ENCODE measurements at places on chromosomes 1 and 21.

DNA sequence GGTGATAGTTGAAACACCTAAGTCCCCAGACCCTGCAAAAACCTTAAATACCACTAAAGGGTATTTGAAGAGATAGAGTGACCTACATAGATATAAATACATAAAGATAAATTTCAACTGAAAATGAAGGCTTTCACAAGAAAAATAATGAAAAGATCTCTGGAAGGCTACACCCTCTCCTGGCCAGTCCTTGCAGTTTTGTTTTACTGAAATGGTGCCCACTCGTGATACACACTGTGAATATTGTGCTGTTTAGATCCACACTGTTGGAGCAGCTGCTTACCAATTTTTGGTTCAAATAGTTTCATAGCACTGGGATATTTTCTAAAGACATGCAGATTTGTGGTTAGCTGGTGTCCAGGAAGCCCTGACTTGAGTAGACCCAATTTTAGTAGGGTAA, 31.5 kb upstream of the RNF187 start:
- no peak for DNase-seq

GRCh38 chr1:172638885-172639831, 19.7 kb upstream of the FASLG start:
- no peak for DNase-seq

GRCh38 chr1:205442051-205442725, 13.7 kb downstream of the BLACAT1 start:
- no peak for DNase-seq

DNA sequence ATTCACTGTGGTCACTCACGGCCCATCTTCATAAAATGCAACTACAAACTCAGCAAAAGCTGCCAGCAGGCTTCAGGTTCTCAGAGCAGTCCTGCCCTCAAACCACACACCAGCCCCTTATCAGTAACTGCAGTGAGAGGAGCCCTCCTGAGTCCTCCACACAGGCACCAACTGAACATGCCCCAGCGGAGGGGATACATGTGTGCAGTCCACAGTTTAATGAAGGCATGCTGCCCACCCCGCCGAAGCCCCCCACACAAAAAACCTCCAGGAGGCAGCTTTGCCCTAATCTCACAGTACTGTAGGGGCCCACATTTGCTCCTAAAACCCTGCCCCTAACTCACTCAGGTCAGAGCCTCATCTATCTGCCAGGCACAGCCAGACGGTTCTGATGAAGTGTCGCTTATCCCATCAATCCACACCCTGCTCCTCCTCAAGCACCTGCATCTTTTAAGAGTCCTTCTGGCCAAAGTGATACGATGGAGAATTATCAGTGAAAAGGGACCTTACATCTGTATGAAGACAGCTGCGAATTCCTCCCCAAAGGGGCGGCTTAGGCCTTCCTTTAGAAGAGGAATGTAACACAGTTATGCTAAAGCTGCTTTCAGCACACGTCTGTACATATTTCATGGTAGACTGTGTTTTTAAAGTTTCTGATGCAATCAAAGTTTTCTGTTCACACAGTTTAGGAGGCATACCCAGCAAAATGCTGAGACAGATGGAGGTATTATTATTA, 3.5 kb downstream of the ABCB10 start:
- DNase-seq, result no peak

DNA sequence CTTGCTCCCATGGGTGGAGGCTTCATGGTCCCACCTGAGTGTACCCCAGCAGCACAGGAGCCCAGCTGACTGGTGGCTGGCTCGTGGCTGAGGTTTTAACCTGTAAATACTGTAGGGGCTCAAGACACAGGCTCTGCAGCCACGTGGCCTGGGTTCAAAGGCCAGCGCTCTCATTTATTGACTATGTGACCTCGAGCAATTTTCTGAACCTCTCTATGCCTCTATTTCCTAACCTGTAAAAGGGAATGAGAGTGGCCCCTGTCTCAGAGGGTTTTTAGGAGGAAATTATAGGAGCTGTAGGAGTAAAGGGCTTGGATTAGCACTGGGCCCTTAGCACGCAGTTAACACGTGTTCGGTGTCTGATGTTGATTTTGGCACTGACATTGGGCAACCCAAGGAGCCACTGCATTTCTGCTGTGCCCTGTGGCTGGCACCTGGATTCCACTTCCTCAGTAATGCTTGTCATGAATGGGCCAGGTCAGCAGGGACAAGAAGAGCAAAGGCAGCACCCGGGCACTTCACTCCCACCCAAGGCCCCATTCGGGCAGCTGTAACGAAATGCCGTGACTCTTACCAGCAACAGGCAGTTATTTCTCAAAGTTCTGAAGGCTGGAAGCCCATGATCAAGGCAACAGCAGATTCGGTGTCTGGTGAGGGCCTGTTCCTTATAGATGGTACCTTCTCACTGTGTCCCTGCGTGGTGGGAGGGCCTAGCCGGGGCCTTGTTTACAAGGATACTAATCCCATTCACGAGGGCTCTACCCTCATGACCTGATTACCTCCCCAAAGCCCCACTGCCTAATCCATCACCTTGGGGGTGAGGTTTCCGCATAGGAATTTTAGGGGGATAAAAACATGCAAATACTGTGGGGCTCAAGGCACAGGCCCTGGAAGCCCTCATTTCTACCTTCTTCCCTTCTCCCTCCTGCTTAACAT, 25.2 kb downstream of the ARHGEF10L start:
- DNase-seq, result no peak

GRCh38 chr21:35777081-35777480, 283.2 kb downstream of the SETD4 start:
- DNase-seq, result no peak

All from large intestine (tissue), 12 donors.